ENCODE measurements at places on chromosomes 4 and X.

- DNase-seq: no peak
Observed at GRCh38 chr4:2833671-2834000, 10.0 kb upstream of the ADD1 start.

DNA sequence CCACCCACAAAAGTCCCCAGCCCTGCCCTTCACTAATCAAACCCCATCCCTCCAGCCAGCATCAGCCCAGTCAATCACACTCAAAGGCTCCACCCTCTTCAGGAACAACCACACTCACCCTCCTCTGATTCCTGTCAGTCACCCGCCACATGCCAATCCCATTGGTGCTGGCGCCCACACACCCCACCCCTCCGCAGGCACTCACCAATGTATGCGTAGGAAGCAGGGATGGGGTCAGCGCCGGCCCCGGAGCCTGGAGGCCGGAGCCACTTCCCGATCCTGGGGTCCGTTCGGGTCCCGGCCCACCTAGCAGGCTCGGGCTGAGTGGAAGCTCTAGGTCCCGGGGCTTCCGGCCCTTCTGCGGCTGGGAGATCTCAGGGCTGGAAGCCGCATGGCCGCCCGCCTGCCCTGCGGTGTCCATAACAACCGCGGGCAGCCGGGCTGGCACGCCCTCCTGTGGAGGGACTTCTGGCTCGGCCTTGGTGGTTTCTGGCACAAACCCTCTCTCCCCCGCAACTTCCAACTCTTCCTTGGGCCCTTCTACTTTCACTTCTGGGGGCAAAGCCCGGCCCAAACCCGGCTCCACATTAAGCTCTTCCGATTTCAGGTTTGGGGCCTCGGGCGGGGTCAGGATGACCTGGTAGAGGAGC, 7.9 kb upstream of the CFP start:
- no peak for DNase-seq

- no peak for DNase-seq
Observed at GRCh38 chr4:3234171-3235029, 14.6 kb upstream of the MSANTD1 start.

DNA sequence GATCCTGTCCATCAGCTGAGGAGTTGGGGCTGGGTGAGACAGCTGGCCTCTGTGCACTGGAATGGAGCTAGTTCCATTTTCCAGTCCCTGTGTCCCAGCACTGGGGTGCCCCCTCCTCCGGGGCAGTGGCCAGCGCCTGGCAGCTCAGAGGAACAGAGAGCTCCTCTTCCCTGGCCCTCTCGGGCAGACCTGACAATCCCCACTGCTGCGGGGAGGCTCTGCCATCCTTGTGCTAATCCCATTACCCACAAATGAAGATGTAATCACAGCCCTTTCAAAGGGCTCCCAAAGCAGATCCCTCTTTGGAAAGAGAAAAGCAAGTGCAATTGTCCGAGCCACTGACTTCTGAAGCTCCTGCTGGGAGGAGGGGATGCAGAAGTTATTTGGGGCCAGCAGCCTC, 75.1 kb upstream of the MSX1 start:
- no peak for DNase-seq

DNA sequence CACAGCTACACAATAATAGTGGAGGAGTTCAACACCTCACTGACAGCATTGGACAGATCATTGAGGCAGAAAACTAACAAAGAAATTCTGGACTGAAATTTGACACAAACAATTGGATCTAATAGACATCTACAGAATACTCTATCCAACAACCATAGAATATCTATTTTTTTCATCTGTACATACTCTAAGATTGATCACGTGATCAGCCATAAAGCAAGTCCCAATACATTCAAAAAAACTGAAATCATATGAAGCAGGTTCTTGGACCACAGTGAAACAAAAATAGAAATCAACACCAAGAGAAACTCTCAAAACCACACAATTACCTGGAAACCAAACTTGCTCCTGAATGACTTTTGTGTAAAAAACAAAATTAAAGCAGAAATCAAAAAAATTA, 12.2 kb upstream of the IDS start:
- no peak for DNase-seq

- no peak for DNase-seq
Observed at GRCh38 chrX:15854080-15854655, 445 bp downstream of the AP1S2 start.

DNA sequence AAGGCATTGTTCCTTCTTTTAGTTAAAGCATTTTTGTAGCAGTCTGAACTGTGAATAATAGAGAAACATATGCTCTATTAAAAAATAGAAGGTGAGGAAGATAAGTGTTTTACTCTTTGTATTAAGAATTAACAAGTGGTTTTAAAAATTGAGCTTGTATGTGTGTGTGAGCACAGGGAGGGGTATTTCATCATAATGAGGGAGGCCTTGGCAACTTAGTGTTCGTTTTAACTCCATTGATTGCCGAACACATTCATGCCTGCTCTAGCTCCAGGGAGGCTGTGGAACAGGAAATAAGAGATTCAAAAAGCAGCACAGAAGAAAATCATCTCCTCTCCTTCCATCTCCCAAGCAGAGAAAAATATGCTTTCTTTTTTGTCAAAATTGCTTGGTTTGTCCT, 14.8 kb downstream of the SHROOM3 start:
- no peak for DNase-seq

- no peak for DNase-seq
Observed at GRCh38 chr4:2908686-2909085, 54.5 kb downstream of the NOP14 start.

GRCh38 chr4:123158576-123158975, 236.2 kb upstream of the NUDT6 start:
- no peak for DNase-seq

DNA sequence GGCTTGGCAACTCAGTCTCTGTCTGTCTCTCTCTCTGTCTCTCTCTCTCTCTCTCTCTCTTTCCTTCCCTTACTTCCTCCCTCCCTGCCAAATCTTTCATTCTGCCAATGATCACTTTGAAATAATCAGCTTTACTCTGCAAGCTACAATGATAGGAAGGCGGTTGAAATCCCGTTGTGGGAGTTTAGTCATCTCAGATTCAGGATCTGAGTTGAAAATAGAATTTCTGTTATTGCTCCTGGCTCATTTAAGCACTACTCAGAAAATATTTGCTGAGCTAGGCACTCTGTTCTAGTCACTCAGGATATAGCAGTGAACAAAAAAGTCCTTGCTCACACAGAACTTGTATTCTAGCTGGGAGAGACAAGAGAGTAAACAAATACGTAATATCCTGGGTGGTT, 56.3 kb upstream of the DCTD start:
- no peak for DNase-seq

DNA sequence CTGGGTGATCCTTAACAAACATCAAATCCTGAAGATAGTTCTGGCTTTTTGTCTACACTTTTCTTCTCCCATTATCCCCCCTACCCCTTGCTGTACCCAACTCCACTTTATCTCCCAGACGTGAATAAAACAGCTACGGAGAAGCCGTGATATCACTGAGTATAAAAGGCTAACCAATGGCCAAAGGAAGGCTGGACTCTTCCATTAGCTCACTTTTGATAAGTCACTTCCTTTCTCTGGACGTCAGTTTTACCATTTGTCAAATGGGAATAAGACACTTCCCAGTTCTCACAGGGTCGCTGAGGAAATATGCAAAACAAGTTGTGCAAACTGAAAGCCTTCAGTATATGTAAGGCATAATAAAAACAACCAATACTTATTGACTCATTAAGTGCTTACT, 38.6 kb upstream of the EDA2R start:
- DNase-seq: no peak

- DNase-seq: no peak
Observed at GRCh38 chr4:2615821-2616220, 79.4 kb downstream of the FAM193A start.

DNA sequence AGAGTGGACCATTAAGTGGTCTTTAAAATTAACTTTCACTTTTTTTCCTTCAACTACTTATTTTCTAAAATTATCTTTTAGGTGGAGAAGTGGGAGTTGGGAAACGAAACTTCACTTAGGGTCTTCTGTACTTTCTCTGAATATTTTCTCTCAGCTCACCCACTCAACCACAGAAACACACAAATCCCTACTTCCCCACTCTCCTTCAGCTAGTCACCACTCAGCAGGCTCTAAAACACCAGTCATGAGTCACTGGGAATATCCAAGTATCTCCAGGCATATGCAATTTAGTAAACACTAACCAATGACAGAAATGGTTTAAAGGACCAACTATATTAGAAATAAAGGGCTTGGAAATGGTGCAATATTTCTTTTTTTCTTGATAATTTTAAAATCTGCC, 153.0 kb upstream of the RPS6KA6 start:
- no peak for DNase-seq

DNA sequence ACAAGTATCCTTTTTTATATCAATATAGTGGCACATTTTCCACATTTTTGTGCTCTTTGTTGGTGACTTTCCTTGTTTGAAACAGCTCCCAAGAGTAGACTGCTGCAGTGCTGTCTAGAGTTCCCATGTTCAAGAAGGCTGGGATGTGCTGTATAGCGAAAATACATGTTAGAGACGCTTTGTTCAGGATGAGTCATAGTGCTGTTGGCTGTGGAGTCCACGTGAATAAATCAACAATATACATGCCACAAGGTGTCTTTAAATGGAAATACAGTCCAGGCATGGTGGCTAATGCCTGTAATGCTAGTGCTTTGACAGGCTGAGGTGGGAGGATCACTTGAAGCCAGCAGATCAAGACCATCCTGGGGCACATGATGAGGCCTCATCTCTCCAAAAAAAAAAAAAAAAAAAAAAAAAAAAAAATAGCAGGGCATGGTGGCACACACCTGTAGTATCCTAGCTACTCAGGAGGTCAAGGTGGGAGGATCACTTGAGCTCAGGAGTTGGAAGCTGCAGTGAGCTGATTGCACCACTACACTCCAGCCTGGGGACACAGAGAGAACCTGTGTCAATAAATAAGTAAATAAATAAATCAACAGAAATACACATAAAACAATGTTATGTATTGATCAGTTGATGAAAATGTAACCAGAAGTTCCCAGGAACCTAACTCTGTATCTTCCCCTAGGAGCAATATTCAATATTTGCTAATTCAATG, 256.8 kb upstream of the STS start:
- no peak for DNase-seq

DNA sequence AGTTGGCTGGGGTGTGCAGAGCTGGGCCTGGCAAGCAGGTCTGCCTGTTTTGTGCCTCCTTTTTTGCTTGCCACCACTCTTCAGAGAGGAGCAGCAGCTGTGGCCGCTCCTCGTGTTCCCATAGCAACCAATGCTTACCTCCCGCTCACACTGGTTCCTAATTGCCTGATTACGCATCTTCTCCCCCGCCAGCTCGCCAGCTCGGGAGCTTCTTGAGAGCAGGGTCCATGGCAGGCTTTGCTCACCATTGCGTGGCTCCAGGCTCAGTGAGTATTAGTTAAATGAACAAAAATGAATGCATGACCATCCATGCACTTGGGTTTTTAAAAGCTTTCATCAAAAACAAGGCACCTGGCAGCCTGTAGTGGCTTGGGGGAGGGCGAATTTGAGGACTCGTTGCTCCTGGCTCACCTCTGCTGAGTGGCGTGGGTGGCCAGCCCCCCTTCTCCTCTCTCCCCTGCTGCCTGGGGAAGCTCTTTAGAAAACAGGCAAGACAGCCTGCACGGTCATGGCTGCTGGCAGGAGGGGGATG, 14.2 kb upstream of the PJA1 start:
- DNase-seq: no peak

DNA sequence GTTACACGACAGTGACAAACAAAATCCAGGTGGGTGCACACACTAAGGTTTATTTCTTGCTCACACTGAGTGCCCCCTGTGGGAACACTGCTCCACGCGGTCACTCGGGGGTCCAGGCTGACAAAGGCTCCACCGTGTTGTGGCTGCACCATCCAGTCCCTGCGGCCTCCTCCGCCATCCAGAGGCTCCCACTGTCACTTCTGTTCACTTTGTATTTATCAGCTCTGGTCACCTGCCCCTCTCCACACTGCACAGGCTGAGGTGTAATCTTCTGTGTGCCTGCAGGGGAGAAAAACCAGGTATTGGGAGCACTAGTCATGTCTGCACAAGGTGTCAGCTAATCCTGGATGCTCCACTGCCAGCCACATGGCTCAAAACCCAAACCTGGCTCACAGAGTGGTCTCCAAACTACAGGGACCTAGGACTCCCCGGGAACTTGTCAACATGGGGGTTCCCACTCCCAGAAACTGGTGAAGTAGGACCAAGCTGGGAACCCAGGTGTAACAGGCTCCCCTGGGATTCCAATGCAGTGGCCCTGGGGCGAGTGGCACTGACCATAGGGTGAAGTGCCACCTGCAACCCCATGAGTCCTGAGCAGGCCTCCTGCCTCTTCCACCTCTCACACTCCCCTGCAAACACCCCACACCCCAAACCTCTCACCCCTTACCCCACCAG, 25.5 kb downstream of the HMX1 start:
- no peak for DNase-seq

- DNase-seq: no peak
Observed at GRCh38 chr4:150145946-150146340, 67.7 kb downstream of the DCLK2 start.

GRCh38 chr4:96766359-96766758, 926.5 kb downstream of the PDHA2 start:
- DNase-seq: no peak

GRCh38 chr4:41532882-41533281, 5.1 kb upstream of the LIMCH1 start:
- DNase-seq: no peak

- DNase-seq: no peak
Observed at GRCh38 chrX:53312946-53313727, 31.8 kb upstream of the IQSEC2 start.

DNA sequence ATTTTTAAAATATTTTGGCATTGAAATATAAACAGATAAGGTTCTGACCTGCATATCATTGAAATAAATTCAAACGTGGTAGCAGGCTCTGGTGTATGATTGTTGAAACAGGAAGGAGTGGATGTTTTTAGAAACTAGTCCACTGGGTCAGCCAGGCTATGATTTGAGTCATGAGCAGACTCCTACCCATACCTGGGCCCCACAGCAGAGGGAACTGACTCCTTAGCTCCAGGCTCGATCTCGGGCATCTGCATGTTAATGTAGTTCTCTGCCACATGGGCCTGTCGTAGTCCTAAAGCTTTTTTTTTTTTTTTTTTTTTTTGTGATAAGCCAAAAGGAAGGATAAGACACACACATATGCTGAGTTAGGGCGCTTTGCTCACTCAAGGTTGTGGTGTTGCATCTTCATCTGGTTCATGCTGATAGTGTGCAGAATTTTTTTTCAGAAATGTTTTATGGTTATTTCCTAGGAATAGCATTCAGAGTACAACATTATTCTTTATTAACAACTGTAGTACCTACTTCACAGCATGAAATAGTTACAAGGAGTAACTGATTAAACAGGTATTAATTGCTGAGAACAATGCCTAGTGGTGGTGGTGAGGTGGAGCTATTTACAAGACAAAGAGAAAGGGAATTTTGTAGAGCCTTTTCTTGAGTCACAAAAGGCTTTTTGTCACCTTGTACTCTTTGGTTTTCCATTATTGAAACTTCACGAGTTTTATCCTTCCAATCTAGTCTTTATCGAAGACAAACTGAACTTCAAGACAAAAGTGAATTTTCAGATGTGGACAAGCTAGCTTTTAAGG, 27.3 kb downstream of the OFD1 start:
- no peak for DNase-seq

DNA sequence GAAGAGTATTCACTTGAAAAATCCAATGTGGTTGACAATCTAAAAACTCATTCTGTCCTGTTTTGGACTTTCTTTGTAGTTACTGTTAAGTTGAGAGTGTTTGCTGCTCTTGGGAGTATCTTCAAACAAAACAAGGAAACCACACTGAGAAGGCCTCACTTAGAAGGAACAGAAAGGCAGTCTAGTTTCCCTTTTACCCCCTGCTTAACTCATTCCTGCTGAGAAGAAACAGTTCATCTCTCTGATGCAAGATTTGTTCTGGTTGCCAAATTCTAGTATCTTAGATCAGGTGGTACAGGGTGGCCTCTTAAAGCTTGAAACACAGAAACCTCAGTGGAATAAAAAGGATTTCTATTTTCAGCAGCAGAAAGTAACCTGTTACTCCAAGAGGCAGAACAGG, 41.4 kb downstream of the GUCY2F start:
- DNase-seq: no peak
